HFFc6 (cell line): ENCODE measurements at places on chromosomes 3 and 15. TPM values are rescaled to one million over a fixed set of nuclear protein-coding genes. Genes with fewer than 3 reads are reported as not detected.

The ILDR1 gene
- not detected in 3 replicates for total RNA-seq

DNA sequence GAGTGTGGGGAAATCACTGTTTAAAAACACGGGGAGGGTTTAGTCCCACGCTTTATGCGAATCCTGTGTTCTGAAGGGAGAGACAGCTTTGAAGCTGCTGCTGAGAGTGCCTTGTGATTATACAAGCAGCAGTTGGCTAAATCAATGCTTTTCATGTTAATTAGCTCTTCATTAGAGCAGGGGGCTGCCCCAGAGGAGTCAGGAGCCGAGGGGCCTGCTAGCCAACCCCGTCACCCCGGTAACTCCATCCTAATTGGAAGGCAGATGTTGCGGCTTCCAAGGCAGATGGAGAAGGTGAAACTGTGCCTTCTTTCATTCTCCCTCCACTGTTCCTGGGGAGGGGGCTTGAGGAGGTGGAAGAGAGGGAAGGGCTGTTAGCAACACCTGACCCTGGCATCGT, 92.4 kb upstream of the ANKRD34C start:
- DNase-seq: no peak

The SMCO1 gene
- not detected in 3 replicates for total RNA-seq

GRCh38 chr15:89178307-89178977, 42.9 kb downstream of the RLBP1 start:
- DNase-seq: no peak

GRCh38 chr15:38190501-38190900, 62.1 kb upstream of the SPRED1 start:
- no peak for DNase-seq

DNA sequence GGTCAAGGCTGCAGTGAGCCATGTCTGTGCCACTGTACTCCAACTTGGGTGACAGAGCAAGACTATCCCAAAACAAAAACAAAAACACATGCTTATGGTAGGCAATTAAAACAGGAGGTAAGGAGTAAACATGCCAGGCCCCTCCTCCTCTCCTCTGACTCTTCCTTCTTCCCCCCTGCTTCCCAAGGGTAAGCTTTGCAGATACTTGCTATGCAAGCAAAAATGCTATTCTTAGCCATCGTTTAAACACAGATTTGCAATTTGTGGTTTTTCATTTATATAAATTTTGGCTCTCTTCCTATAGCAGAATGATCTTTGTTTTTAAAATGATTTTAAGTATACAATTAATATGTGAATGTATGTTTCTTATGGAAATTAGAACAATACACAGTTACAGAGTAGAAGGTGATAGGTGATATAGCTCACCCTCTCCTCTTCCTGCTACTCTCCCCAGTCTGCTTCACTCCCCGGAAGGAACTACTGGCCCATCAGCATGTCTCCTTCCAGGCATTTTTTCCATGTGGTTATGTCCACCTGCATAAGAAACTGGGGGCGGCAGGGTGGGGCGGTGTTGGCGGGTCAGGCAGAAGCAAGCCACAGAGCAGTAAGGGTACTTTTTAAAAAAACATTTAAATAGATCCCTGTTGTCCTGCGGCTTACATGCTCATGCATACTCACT, 42.1 kb downstream of the IGF1R start:
- no peak for DNase-seq

The CCDC13 gene
- total RNA-seq: 0.17 TPM in 1 of 3 replicates, not detected in the others

The CACNA1D gene
- 0.12 TPM in 1 of 3 replicates, not detected in the others for total RNA-seq

DNA sequence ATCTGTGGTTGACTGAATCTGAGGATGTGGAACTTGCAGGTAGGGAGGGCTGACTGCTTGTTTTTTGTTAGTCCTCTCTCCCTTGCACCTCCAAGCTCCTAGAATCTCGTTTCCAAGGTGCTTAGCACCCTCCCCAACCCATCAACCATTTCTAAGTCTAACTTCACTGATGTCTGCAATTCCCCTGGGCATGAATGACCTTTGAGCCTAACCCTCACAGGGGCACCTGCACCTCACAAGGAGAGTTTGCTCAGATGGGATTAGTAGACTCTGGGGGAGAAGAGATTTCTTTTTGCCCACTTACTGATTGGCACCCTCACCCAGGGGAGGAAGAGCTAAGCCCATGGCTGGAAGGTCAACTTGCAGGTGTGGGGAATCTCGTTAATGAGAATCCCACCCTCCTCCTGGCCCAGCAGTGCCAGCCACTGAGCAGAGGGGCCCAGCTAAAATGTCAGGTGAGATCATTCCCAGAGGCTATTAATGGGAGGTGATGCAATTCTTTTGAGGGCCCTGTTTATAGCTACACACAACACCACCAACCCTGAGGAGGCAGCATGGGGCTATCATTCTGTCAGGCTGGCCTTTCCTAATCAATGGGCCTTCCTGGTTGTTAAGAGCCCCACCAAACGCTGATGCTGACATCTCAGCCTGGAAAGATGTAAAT, 81.6 kb upstream of the HERC1 start:
- no peak for DNase-seq

DNA sequence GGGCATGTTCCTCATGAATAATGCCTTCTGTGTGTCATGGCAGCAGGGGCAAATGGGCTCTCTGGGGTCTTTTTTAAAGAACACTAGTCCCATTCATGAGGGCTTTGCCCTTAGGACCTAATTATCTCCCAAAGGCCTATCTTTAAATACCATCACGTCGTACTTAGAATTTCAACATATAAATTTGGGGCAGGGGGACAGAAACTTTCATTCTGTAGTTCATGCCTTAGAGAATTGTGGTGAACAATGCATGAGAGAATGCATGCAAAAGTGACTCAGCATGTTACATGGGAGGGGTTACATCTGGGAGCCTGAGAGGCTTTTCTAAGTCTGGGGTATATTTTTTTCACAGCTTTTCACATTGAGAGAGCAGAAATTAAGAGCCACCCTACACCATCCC, 208.5 kb upstream of the ROPN1 start:
- no peak for DNase-seq

DNA sequence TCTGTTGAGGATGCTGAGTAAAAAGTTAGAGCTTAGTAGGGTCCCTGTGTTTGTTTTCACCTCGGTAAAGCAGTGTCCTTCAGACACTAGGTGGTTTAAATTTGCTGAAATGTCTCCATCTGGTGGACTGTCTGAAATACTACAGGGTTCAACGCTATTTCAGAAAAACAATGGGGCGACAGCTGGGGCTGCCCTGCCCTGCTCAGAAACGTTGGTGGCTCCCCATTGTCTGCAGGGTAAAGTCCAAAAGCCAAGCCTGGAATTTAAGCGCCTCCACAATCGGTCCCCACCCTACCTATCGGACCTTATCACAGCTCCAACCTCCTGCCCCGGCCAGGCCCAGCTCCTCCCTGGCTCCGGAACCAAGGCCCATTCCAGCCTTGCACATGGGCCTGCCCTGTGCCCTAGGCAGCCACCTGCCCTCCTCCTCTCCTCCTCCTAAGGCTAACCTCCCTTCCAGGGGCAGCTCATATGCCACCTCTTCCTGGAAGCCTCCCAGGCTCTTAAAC, 4.3 kb upstream of the TSEN2 start:
- peak; percentile 37 for DNase-seq

- peak; percentile 88 for DNase-seq
These were observed 60.3 kb downstream of the STRIT1 start for GRCh38 chr3:155233213-155233612.

DNA sequence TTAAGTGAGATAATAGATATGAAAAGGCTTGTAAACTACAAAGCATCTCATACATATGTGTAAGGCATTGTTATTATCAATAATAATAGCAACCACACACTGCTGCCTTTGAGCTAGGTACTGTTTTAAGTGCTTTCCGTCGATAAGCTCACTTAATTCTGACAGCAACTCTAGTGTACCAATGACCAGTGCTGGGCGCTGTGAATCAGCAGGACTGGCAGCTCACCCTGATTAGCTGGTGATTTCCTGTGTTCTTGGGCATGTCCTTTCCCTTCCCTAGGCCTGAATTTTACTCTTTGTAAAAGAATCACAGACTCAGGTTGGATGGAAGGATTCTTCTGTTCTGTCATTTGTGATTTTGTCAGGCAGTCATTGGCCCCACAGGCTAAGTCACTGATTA, 215.6 kb downstream of the LPP start:
- DNase-seq: no peak

GRCh38 chr3:98482717-98483482, 14.6 kb upstream of the OR5K2 start:
- no peak for DNase-seq

The PLAAT1 gene
- total RNA-seq: not detected in 3 replicates

GRCh38 chr3:179450261-179450701, 989 bp downstream of the GNB4 start:
- peak; percentile 3 for DNase-seq

DNA sequence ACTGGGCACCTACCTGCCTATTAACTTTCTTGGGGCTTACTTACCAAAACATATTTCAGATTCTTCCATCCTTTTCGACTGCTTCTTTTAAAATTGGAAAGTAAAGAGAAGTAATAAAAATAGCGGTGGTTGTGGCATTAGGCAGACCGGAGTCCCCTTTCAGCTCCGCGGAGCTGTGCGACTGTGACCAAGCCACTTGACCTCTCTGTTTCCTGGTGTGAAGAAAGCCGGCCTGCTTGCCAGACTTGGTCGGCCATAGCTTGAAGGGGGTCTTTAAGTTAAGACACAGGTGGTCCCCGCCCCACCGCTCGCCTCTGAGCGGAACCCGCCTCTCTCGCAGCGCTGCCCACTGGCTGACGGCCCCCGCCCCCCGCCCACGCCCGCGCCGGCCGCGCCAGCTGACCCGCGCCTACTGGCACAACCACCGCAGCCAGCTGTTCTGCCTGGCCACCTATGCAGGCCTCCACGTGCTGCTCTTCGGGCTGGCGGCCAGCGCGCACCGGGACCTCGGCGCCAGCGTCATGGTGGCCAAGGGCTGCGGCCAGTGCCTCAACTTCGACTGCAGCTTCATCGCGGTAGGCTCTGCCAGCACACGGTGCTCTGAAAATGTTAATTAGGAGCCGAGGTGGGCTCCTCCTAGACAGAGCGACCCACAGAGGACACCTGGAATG, 18.3 kb downstream of the NOX5 start:
- no peak for DNase-seq

- DNase-seq: no peak
These were observed 120.0 kb downstream of the SLCO3A1 start for GRCh38 chr15:91973481-91973880.

GRCh38 chr3:189172668-189173419, 1.1 kb downstream of the TPRG1 start:
- no peak for DNase-seq

The NDN gene
- not detected in 3 replicates for total RNA-seq

DNA sequence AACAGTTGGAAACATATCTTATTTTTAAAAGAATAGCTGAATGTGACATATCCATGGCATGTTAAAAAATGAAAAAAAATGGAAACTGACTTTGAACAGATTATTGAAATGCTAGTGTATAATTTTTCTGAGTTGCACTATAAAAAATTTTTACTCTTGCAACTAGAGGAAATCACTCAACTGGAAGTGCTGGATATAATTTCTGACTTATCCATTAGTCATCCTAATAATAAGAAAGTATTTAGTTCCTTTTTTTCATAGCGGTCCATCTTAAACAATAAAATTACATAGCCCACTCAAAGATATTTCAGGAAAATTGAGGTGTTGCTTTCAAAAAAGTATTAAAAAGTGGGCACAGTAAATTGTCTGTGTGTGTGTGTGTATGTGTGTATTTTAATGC, 80.7 kb downstream of the MBNL1 start:
- DNase-seq: peak; percentile 16

DNA sequence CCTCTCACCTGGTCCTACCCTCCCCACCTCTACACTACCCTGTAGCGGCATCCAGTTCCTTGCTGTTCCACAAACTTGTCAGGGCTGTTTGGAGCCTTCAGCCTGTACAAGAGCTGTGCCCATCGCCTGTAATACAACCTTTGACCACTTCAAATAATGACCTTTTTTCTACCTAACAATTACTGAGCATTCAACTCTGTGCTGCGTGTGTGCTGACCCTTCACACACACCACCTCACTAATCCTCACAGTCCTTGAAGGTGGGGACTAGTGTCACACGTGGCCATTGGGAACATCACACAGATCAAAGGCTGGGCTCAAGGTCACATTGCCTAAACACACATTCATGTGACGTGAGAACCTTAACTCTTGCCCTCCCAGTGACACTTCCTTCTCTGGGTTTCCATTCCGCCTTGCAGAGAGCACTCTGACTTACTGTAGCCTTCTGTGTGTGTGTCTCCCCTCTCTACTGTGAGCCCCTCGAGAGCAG, 3.1 kb downstream of the C3orf20 start:
- DNase-seq: no peak

The ALDH1A2 gene
- not detected in 3 replicates for total RNA-seq

The GOLGA6A gene
- total RNA-seq: not detected in 3 replicates

DNA sequence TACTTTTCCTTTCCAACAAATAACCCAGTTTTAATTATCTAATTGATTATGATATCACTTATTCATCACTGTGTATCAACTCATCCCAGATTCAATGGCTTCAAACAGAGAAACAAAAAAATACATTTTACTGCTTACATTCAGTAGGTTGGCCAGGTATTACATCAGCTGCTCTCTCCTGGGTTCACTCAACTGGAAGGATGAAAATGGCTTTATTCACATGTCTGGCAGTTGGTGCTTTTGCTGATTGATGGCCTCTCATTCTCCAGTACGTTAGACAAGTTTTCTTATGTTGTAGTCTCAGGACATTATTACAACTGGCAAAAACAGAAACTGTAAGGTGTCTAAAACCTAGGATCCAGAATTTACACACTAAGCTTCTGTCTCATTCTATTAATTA, 811.0 kb upstream of the ALCAM start:
- DNase-seq: no peak

GRCh38 chr15:48637639-48638038, 7.9 kb downstream of the FBN1 start:
- no peak for DNase-seq

DNA sequence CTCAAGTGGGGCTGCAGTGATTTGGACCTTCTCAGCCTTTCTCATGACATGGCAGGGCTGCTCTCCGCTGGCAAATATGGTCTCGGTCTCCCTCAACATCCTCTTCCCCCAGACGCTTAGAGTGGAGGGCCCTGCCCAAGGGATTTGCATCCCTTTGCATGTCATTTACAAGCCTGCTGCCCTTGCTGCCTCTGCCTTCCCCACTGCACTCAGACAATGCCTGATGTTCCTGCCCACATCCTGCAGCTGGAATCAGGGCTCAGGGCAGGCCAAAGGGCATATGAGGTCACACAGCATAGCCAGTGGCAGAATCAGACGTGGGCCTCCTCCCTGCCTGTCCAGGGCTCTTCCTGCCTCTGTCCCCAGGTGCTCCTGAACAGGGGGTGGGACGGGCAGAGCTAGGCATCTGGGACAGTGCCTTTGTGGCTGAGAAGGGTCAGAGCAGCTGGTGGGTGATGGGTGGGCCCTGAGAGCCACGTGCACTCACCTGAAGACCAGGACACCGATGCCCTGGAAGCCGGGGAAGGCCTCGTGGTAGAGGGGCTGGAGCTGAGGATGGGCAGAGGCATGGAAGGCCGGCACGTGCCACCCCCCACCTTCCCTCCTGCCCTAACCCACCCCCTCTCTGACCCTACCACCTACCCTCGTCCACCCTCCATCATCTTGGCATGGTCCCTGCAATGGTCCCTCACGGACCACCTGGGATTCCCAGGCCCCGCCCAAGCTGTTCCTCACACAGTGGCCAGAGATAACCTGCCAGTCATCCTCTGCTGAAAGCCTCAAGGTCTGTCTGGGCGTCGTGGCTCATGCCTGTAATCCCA, 27.4 kb upstream of the GOLGA6C start:
- no peak for DNase-seq
